Liver (tissue), 10 donors: ENCODE measurements at places on chromosomes 11 and 22. TPM values are rescaled to one million over a fixed set of nuclear protein-coding genes. Genes with fewer than 3 reads are reported as not detected.

DNA sequence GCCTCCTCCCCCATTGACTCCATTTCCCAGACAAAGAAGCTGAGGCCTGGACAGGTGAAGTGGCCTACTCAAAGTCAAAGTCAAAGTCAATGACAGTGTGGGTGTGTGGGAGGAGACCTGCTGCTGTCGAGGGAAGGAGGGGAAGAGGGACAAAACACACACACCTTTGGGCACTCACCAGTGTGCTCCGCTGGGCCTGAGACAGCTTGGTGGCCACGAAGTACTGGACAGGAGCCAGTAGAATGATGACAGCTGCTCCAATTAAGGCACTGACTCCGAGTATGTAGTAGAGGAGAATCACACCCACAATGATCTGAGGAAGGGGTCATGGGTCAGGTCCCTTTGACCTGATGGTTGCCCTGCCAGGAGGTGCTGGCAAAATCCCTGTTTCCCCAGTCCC lies 33.6 kb downstream of the ABCC8 start:
- DNase-seq: no peak

GRCh38 chr11:125542709-125543108 lies 26.6 kb upstream of the EI24 start:
- no peak for DNase-seq

DNA sequence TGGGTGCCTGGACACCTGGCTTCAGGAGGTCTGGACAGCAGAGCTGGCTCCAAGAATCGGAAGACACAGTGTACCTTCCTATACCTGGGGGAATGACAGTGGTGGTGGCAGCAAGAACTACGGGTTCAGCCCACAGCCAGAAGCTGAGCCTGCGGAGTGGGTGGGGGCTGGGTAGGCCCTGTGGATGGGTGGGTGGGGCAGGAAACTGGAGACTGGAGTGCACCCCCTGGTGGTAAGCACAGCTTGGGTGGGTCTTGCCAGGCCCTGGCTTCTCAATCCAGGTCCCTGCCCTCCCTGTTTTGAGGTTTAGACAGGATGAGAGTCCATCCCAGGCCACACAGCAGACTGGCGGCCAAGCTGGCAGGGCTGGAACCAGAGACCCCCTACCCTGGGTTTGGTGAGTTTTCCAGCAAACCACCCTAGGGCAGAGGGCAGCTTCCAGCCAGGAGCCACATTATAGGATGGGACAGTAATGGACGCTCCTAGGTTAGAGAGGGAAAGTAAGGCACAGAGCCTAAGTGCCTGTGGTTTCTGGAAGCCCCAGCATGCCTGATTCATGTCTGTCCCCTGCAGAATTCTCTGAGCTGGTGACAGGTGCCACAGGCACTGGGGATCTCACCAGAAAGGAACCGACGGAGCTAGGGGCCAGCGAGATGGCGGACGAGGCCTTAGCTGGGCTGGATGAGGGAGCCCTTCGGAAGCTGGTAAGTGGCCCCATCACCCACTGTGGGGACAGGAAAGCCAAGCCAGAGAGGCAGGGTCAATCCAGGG lies 1.7 kb downstream of the SMTN start:
- peak; percentile 79 for DNase-seq

FXYD2 gene
- total RNA-seq: 22.9 TPM

SLC35E4 gene
- 0.19 TPM for total RNA-seq

CD6 gene
- 0.42 TPM for total RNA-seq

AIP gene
- 17.6 TPM for total RNA-seq
